ENCODE measurements at places on chromosomes 12 and 14.
A peak's percentile ranks its signal among the peaks of the same experiment; 100 is the strongest.

- no peak for DNase-seq
- H3K27me3 ChIP-seq: no peaks in the 10 kb centered on the region
- H3K4me3 ChIP-seq: peak overlapping the region; percentile 87
- H3K27ac ChIP-seq: no peak overlapping the region
These were observed 17.7 kb downstream of the SLC11A2 start for GRCh38 chr12:51008329-51009055.

DNA sequence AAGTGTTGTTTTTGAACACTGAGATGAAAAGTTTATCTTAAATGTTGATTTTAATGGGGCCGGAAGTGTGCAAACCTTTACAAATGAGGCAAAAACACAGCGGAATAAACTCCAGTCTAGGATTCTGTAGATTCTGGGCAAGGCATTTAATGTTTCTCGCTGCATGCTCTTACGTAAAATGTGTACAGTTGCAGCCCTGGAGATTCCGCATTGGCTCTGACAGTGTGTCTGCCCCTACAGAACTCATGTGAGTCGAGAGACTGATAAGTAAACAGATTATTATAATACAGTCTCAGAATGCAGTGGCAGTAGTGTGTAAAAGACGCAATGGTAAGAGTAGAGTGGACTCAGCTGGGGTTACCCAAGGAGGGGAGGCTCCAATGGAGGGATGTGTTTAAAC is 33.6 kb downstream of the LRRK2 start:
- no peaks in the 10 kb centered on the region for H3K27me3 ChIP-seq
- no peak for DNase-seq
- H3K36me3 ChIP-seq: peaks cover 28% of the 10 kb centered on the region
- no peak overlapping the region for H3K27ac ChIP-seq

GRCh38 chr12:47124451-47124850 is 44.7 kb upstream of the AMIGO2 start:
- no peak overlapping the region for H3K27ac ChIP-seq
- H3K4me3 ChIP-seq: no peak overlapping the region
- no peak for DNase-seq
- H3K36me3 ChIP-seq: no peaks in the 10 kb centered on the region

GRCh38 chr14:105375635-105376057 is 22.7 kb upstream of the TEX22 start:
- H3K36me3 ChIP-seq: no peaks in the 10 kb centered on the region
- H3K4me1 ChIP-seq: peaks cover 15% of the 10 kb centered on the region
- no peak for DNase-seq

- no peaks in the 10 kb centered on the region for H3K36me3 ChIP-seq
- no peaks in the 10 kb centered on the region for H3K4me1 ChIP-seq
- H3K27ac ChIP-seq: no peak overlapping the region
- H3K27me3 ChIP-seq: peaks cover 41% of the 10 kb centered on the region
- H3K4me3 ChIP-seq: no peak overlapping the region
These were observed 12.1 kb upstream of the NTN4 start for GRCh38 chr12:95802482-95803270.

DNA sequence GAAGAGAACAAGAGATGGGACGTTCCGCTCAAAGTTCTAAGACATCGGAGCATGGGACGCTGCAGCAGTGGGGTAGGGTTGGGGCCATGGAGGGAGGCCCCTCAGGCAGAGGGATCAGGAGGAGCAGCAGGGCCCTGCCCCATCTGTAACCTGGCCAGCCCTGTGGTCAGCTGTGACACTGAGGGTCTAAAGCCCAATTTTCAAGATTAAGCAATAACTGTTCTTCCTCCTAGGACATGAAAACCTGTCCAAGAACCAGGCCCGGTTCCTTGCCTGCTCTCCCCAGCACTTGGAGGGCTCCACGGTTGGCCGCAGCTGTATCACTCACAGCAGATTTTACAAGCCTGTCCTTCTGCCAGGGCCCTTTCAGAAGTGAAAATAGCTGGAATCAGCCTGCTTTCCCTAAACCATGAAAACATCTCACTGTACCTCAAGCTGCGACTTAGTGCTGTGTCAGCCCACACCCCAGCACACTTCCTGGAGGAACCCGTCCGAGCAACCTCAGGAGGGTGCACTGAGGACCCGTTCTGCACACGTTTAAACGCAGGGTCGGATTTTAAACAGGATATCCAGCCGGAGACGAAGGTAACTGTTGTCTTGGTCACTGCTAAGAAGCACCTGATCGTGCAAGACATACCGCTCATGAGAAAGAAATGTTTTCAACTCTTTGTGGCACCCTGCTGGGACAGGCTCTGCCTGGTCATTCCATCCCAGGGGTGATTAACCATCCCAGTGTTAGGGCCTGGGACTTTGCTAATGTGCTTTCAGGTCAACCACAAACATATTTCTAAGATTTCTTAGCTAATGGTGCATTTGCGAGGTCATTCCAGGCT is 201.9 kb upstream of the DIO3 start:
- peak overlapping the region; percentile 80 for H3K4me3 ChIP-seq
- H3K27me3 ChIP-seq: peaks cover 12% of the 10 kb centered on the region
- DNase-seq: no peak
- peaks cover 32% of the 10 kb centered on the region for H3K36me3 ChIP-seq
- peaks cover 59% of the 10 kb centered on the region for H3K4me1 ChIP-seq
- peak overlapping the region; percentile 42 for H3K27ac ChIP-seq

- no peaks in the 10 kb centered on the region for H3K27me3 ChIP-seq
- no peak for DNase-seq
- H3K27ac ChIP-seq: peak overlapping the region; percentile 83
- H3K4me3 ChIP-seq: peak overlapping the region; percentile 77
These were observed 55.3 kb downstream of the CLMN start for GRCh38 chr14:95264271-95264973.

DNA sequence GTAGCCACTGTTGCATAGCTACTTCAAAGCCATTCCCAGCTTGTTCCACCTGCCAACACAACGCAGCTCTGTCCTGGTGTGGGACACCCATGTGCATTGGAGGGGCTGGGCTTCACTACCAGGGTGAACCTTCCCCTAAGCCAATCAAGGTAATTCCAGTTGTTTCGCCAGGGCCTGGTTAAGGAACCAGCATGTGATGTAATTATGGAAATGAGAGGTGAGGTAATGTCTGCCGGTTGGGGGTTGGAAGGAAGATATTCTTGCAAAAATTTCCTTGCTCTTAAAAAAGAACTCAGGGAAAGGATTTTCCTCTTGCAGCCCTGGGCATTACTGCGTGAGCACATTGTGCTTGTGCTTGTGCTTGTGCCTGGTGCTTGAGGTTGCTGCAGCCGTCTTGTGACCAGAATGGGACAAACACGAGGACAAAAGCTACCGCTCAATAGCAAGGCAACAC is 14.9 kb downstream of the TUBA1C start:
- peaks cover 32% of the 10 kb centered on the region for H3K27me3 ChIP-seq
- no peaks in the 10 kb centered on the region for H3K36me3 ChIP-seq
- DNase-seq: no peak

GRCh38 chr12:113719911-113720591 is 246.1 kb downstream of the RBM19 start:
- H3K4me1 ChIP-seq: no peaks in the 10 kb centered on the region
- no peaks in the 10 kb centered on the region for H3K36me3 ChIP-seq
- DNase-seq: no peak

DNA sequence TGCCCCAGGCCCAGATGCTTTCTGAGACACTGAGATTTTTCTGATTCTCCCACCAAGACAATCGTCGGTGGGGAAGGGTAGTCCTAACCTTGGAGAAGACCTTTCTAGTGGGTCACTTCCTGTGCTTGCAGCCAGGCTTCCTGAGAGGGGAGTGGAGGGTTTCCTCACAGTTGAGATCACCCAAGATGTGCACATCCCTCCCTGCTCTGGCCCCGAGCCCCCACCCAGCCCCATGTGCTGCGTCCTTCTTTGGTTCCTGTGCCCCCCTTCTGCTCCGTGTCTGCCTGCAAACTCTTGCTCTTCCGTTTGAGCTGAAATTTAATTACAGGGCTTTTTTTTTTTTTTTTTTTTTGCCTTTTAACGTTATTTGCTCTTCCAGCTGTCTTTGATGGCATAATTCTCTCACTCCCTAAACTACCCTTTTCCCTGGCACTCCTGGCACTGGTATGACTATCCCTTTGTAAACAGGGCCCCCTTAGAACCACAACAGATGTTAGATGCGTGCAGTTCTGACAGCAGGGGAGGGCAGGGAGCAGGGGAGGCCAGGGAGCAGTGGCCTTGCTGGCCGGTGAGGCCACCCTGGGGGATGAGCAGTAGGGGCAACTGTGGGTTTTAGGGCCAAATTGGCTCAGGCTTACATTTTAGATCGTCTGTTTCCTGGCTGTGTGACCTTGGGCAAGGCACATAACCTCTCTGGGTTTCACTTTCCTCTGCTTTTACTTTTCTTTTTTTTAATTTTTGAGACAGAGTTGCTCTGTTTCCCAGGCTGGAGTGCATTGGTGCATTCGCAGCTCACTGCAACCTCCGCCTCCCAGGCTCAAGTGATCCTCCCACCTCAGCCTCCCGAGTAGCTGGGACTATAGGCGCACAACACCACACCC is 144.5 kb downstream of the PHETA1 start:
- H3K4me3 ChIP-seq: no peak overlapping the region
- H3K27me3 ChIP-seq: peaks cover 17% of the 10 kb centered on the region
- H3K4me1 ChIP-seq: no peaks in the 10 kb centered on the region
- no peak for DNase-seq
- no peaks in the 10 kb centered on the region for H3K36me3 ChIP-seq

GRCh38 chr12:120971299-120972180 is 6.8 kb upstream of the HNF1A start:
- no peak overlapping the region for H3K4me3 ChIP-seq
- H3K4me1 ChIP-seq: peaks cover 7% of the 10 kb centered on the region
- peaks cover 5% of the 10 kb centered on the region for H3K27me3 ChIP-seq
- no peaks in the 10 kb centered on the region for H3K36me3 ChIP-seq
- H3K27ac ChIP-seq: no peak overlapping the region

DNA sequence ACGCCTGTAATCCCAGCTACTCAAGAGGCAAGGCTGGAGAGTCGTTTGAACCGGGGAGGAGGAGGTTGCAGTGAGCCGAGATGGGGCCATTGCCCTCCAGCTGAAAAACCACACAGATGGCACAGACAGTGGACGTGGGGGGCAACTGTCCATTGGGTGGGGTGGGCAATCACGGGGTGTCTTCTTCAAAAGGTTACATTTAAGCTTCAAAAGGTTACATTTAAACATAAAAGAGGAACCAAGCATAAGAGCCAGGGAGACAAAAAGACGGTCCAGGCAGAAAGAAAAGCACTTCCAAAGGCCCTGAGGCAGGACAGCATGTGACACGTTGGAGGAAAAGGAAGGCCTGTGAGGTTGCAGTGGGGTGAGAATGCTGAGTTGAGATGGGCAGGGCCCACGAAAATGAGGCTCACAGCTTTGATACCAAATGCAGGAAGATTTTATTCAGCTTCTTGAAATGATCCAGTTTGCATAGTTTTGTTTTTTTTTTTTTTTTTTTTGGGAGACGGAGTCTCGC is 10.7 kb downstream of the SCARB1 start:
- H3K4me1 ChIP-seq: peaks cover 30% of the 10 kb centered on the region
- DNase-seq: no peak
- no peaks in the 10 kb centered on the region for H3K27me3 ChIP-seq
- H3K4me3 ChIP-seq: no peak overlapping the region

- H3K4me1 ChIP-seq: peaks cover 33% of the 10 kb centered on the region
- H3K27ac ChIP-seq: no peak overlapping the region
These were observed 10.4 kb downstream of the CORO1C start for GRCh38 chr12:108720757-108721514.

- no peaks in the 10 kb centered on the region for H3K36me3 ChIP-seq
- no peak for DNase-seq
- no peaks in the 10 kb centered on the region for H3K27me3 ChIP-seq
- H3K4me3 ChIP-seq: no peak overlapping the region
- H3K27ac ChIP-seq: no peak overlapping the region
These were observed 13.4 kb upstream of the IFI27 start for GRCh38 chr14:94097091-94097490.

GRCh38 chr12:98968896-98969295 is 323.8 kb downstream of the APAF1 start:
- no peak overlapping the region for H3K27ac ChIP-seq
- no peaks in the 10 kb centered on the region for H3K36me3 ChIP-seq
- DNase-seq: no peak
- H3K4me3 ChIP-seq: no peak overlapping the region
- H3K4me1 ChIP-seq: no peaks in the 10 kb centered on the region

GRCh38 chr12:57278465-57279381 is 27.7 kb upstream of the STAC3 start:
- no peak for DNase-seq
- H3K4me1 ChIP-seq: peaks cover 18% of the 10 kb centered on the region
- peaks cover 36% of the 10 kb centered on the region for H3K36me3 ChIP-seq
- no peaks in the 10 kb centered on the region for H3K27me3 ChIP-seq
- H3K27ac ChIP-seq: peak overlapping the region; percentile 95

- H3K36me3 ChIP-seq: no peaks in the 10 kb centered on the region
- H3K27ac ChIP-seq: no peak overlapping the region
- no peak for DNase-seq
- H3K4me1 ChIP-seq: no peaks in the 10 kb centered on the region
- peaks cover 8% of the 10 kb centered on the region for H3K27me3 ChIP-seq
- no peak overlapping the region for H3K4me3 ChIP-seq
These were observed 13.2 kb upstream of the NPAS3 start for GRCh38 chr14:32925439-32925838.
